HT-29 (cell line): ENCODE measurements at places on chromosomes 12 and 14. TPM values are rescaled to one million over a fixed set of nuclear protein-coding genes. Genes with fewer than 3 reads are reported as not detected.

DNA sequence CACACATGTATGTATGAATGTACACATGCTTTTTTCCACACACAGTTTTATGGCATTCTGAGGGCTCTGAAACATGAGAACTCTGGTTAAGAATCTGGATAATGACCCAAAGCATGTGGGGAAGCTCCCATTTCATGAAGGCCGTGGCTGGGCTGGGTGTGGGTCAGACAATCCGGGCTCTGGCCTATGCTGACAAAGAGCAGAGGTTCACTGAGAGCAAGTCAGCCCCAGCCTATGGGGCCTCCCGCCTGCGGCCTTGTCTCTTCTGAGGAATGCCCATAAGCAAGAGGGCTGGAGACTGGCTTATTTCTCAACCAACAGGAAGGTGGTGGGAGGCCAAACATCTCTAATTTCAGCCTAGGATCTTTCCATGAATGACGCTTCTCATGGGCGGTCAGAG, 8.5 kb downstream of the MYH6 start:
- DNase-seq = no peak

DNA sequence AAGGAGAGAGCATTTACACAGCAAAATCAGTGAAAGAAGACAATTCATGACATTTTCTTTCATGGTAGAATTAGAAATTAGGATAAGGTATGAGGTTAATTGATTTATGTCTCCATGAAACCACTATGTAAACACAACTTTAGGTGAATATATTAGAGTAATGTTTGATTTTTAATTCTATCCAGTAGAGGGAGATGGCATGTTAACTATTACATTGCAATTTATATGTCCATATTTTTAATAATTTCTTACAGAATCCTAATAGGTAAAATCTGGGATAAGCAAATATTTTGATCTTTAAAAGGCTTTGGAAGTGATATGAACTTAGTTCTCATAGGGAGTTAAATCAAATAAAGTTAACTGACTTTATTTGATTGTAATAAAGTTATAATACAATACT, 373.4 kb upstream of the PDE3A start:
- no peak for DNase-seq

DNA sequence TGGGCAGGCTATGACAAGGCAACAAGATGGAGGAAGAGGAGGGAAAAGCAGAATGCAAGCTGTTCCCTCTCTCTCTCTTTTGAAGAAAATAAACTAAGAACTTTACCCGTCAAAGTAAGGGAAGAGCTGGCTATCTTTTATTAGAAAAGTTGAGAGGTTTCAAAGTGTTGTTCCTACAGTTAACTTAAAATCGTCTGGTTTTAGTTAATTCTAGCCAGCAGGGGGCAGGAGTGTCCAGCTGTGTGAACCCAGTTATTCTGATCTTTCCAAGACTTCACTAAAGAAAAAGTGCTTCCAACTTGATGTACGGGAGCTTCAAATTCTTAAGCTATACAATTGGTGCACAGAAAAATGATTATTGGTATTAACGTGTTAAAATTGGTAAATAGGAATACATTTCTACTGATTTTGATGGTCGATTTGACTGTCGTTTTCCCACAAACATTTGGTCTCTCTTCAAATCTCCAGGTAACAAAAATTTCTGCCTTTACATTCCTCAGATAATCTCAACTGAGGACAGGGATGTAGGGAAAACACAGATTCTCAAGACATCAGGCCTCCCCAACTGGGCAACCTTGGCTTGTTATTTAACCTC, 28.4 kb upstream of the MON2 start:
- DNase-seq = peak; percentile 81

GRCh38 chr12:124279315-124279714, 15.6 kb upstream of the RFLNA start:
- DNase-seq = no peak

DNA sequence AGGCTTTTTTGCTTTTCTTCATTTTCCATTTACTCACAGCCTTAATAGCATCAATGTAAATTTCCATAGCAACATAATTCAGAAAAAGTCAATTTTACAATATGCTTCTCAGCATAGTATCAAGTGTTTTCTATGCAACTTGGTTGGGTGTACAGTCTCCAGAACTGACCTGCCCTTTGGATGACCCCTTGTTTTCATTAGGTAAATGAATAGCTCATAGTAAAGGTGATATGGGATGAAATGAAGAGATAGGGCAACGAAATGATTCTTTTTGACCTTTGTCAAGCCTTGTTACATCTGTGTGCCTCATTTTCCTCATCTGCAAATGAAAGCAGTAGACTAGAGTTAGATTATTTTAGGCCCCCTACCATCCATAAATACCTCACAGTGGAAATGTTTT, 1081.0 kb downstream of the TMTC2 start:
- no peak for DNase-seq

DNA sequence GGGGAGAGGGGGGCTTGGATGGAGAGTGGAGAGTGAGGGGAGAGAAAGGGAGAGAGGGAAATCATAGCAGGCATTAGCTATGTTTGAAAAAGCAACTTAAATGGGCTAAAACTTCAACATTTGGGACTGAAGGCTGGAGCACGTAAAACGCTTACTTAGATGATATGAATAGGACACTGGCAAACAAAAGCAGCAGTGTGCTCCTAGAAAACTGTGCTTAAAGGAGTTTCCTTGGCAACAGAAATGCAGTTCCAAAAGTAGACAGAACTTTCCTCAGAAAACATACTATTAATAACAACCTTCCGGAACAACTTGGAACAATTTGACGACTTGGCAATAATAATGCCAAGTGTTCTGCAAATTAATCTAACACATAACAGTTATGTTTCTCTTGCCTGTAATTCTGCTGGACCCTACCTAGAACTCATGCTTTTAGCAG, 235.5 kb upstream of the NPAS3 start:
- no peak for DNase-seq

- no peak for DNase-seq
These were observed 716.8 kb downstream of the LRFN5 start for GRCh38 chr14:42323426-42323825.

- no peak for DNase-seq
These were observed 233.8 kb downstream of the CACNA1C start for GRCh38 chr12:2286461-2287131.

GRCh38 chr12:51941011-51941581, 10.4 kb upstream of the ACVR1B start:
- DNase-seq = no peak

- DNase-seq = no peak
These were observed 23.0 kb downstream of the CCDC63 start for GRCh38 chr12:110869803-110870202.

GRCh38 chr12:14303661-14304155, 61.8 kb upstream of the ATF7IP start:
- no peak for DNase-seq

GRCh38 chr14:90409209-90409730, 12.4 kb downstream of the CALM1 start:
- DNase-seq = peak; percentile 36

DNA sequence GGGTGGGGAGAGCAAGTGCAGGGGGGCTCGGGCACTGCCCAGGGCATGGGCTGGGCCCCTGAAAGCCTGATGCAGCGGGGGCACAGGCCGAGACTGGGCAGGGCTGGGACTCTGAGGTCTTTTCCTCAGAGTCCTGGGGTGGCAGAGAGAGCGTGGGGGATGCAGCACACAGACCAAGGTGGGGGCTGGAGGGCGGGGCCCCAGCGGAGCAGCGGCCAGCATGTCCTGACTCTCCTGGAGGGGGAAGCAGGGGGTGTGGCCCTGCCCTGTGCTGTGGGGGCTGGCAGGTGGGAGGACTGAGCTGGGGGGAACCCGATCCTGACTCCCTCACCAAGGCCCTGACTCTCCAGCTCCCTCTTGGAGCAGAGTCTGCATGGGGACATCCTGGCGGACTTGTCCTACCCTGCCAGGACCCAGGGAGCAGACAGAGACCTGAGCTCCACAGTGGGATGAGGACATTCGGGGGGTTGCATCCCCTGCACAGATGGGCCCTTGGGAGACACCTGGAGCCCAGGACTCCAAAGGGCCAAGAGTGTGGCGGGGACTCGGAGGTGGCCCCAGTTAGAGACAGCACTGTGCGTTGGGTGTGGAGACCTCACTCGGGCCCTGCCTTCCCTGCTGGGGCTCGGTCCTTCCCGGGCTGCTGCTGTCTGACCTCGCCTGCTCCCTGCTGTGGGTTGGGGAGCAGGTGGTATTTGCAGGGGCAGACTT, 326.1 kb downstream of the TMEM121 start:
- DNase-seq = no peak

GRCh38 chr12:113854385-113855142, 111.6 kb downstream of the RBM19 start:
- no peak for DNase-seq

DNA sequence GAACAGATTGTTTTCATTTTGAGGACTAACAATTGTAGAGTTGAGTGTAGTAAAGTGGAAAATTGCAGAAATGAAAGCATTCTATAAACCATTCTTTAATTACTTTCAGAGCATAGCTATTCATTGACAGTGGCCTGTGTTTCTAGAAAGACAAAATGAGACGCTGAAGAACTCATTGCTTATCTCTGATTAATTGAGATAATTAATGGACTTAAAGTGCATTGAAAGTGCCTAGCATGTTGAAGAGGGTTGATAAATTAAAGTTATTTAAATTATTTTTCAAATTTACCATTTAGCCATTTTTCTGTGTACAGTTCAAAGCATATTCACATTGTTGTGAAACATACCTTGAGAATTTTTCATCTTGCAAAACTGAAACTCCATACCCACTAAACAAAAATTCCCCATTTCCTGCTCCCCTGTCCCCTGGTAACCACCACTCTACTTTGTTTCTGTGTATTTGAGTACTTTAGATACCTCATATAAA, 57.4 kb downstream of the DAAM1 start:
- DNase-seq = no peak

GRCh38 chr12:22631863-22632463, 7.0 kb downstream of the ETNK1 start:
- peak; percentile 53 for DNase-seq

DNA sequence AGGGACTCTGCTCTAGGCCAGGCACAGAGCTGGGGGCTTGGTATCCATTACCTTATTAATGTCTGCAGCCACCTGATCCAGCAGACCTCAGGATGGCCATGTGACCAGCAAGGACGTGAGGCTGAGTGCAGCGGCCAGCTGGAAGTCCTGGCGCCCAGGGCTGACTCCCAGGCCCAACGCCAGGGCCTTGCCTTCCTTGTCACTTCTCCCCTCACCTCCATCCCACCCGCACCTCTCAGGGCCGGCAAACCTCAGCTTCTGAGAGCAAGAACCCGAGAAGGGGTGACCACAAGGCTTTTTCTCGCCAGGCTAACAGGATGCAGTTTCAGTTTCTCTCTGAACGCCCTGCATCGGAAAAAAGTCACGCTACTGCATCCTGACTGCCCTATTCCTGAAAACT, 15.4 kb downstream of the RAB35 start:
- no peak for DNase-seq

DNA sequence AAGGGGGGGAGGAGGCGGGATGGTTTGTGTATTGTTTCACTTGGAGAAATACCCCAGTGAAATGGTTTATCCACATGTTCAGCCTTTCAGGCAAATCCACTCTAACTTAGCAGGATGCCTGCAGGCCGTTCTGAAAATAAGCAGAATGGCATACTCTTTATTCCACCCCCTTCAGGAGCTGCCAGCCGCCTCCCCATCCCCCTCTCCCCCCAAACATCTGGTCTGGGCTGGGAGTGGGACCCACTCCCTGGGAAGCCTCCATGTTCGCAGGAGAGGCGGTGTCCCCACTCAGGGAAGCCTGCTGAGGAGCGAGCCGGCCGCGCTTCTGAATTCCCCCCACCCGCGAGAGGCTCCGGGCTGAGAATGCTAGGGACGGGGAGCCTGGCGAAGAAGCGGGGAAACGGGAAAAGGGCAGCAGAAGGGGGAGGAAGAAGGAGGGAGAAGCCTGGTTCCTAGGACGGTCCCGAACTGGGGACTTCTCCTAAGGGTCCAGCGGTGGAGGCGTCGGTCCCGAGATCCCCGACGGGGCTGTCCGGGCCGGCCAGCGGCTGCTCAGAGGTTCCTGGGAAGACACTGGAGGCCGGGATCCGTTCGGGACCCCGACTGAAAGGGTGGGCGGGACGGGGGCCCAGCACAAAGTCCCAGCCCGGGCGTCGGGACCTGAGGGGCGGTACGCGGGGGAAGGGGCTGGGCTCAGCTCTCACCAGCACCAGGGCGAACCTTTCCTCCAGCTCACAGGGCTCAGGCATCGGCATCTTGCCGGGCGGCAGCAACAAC, 666 bp downstream of the FMNL3 start:
- no peak for DNase-seq

GRCh38 chr14:55372423-55372822, 39.2 kb downstream of the ATG14 start:
- no peak for DNase-seq

SLC35F4 gene
- total RNA-seq = not detected in 2 replicates

TMEM253 gene
- 0.41 TPM in 1 of 2 replicates, not detected in the other for total RNA-seq

HPD gene
- not detected in 2 replicates for total RNA-seq

FERMT2 gene
- not detected in 2 replicates for total RNA-seq

SMIM41 gene
- total RNA-seq = not detected in 2 replicates

NFE2 gene
- 0.20 TPM in 1 of 2 replicates, not detected in the other for total RNA-seq
